Astrocyte (in vitro differentiated cells and primary cell): ENCODE measurements at places on chromosomes 6 and 20.

DNA sequence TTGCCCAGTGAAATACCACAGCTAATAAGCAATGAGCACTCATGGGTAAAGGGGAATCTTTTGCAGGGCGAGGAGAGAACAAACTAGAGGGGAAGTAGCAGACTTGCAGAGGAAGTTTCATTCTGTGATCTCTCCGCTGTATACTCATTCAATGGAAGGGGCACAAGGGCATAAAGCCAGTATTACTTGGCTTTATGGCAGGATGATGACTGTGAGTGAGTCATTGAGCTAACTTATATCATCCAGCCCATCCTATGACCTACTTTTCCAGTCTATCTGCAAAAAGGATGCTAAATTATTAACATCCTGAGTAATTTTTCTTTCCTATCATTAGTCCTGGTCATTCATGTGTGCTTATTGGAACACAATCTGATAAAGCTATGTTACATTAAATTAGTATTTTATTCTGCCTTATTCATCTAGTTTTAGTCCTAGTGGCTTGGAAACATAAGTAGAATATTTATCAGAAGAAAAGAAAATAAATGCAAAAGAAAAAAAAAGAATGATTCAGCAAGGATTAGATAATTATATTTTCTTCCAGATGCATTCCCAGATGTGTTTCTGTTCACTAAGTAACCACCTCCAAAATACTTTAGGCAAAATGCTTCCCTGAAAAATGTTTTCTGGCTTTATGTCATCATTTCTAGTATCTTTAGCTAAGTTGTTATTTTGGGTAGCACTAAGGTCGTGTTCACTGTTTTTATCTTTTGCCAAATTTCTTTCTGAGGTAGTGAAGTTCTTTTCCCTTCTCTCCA, 471.7 kb downstream of the CDKAL1 start:
- peak; percentile 93 for DNase-seq

DNA sequence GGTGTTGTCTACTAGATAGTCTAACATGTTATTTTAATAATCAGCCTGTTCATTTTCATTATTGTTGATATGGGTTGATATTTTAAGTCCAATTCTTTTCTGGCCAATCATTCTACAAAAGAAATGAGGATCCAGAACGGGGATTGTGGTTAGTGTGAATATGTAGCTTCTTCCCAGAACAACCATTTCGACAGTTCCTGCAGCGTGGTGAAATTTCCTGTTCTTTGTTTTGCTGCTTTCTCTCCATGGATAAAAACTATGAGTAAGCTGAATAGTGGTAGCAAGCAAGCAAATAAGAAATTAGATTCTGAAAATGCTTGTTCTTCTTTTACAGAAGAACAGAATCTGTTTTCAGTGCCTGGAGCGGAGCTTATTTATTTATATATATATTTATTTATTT, 65.5 kb upstream of the F13A1 start:
- DNase-seq: no peak

- DNase-seq: no peak
Observed at GRCh38 chr20:62977613-62978560, 25.4 kb downstream of the SLC17A9 start.

DNA sequence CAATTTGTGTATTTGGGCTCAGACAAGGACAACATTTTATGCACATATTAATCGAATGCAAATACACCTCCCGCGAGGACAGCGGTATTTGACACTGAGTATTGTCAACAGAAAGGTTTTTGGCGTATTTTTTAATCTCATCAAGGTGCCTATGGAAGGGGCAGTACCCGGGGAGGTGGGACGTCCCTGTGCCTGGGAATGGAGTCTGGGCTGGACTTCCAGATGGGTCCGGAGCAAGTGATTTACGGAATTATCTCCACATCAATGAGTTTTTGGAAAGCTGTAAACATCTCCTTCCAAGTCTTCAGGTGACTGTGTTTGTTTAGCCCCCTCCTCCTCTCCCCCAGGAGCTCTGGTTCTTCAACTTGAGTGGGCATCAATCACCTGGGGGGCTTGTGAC, 39.8 kb downstream of the PRR18 start:
- DNase-seq: no peak

- no peak for DNase-seq
Observed at GRCh38 chr6:20173833-20174792, 38.2 kb downstream of the MBOAT1 start.

- DNase-seq: peak; percentile 95
Observed at GRCh38 chr6:141483598-141484061, 649.1 kb upstream of the GJE1 start.

- DNase-seq: no peak
Observed at GRCh38 chr20:58571356-58571692, 56.1 kb upstream of the APCDD1L start.

DNA sequence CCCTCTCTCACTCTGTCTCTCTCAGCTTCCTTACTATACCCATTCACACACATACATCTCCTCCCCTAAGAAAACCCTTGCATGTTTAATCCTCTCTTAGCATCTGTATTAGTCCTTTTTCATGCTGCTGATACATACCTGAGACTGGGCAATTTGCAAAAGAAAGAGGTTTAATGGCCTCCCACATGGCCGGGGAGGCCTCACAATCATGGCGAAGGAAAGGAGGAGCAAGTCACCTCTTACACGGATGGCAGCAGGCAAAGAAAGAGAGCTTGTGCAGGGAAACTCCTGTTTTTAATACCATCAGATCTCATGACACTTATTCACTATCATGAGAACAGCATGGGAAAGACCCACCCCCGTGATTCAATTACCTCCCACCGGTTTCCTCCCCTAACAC, 398.5 kb upstream of the SASH1 start:
- DNase-seq: no peak

GRCh38 chr6:137006056-137006455, 38.7 kb downstream of the IL20RA start:
- no peak for DNase-seq

DNA sequence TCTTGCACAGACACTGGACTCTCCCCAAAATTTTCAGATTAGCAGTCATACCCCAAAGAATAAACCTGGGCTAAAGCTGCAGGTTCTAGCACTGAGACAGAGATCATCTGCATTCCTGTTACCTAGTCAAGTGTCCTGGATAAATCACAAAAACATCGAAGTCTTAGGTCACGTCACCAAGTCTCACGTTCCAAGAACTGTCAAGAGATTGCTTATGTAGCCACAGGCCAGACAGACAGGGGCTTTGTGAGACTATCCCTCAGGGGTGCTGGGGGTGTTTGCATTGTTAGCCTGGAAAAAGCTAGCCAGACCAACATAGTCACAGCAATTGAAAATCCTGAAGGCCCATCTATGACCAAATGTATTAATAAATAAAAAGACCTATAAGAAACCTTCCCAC, 243.1 kb upstream of the PREP start:
- DNase-seq: no peak

GRCh38 chr6:146100776-146101175, 71.9 kb downstream of the GRM1 start:
- DNase-seq: no peak

DNA sequence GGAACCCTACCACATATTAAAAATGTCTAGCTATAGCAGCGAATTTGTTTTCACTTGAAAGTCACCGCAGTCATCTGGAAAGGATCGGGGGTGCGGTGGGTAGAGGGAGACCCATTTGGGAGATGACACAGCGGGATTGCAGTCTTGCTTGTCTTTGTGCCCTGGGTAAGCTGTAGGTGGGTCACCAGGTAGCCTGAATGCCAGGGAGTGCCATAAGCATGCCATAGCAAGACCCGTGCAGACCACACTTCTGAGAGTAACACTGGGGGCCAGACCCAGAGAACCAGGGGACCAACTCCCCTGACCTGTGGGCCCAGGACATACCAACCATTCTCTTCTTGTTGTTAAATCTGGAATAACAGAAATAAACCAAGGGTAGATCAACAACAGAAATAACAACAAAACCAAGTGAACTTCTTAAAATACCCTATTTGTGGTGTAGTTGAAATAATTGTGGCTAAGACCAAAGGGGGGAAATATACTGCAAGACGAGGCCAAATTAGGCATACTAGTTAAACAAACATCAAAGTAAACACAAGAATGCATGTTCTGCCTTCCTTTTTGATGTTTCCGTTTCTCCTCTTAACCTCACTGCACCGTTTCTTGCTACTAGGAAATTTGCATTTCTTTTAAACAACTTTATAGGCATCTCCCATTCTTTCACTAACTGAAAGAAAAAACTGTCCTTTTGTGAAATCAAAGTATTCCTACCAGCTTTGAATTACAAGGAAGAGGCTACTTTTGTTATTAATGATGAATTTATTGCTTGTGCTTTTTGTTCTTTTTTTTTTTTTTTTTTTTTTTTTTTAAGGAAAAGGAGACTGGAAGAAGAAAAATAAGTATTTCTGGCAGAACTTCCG, 128.2 kb downstream of the SASH1 start:
- no peak for DNase-seq

GRCh38 chr6:2426561-2427340, 181.3 kb upstream of the GMDS start:
- peak; percentile 74 for DNase-seq

- no peak for DNase-seq
Observed at GRCh38 chr6:15242937-15243614, 2.8 kb upstream of the JARID2 start.

GRCh38 chr20:20009784-20010253, 7.3 kb upstream of the NAA20 start:
- DNase-seq: no peak

GRCh38 chr20:59412875-59413284, 112.5 kb downstream of the EDN3 start:
- no peak for DNase-seq

GRCh38 chr6:24323632-24324337, 34.1 kb downstream of the DCDC2 start:
- DNase-seq: peak; percentile 87

- DNase-seq: peak; percentile 85
Observed at GRCh38 chr20:33893314-33893713, 82.2 kb downstream of the CHMP4B start.

DNA sequence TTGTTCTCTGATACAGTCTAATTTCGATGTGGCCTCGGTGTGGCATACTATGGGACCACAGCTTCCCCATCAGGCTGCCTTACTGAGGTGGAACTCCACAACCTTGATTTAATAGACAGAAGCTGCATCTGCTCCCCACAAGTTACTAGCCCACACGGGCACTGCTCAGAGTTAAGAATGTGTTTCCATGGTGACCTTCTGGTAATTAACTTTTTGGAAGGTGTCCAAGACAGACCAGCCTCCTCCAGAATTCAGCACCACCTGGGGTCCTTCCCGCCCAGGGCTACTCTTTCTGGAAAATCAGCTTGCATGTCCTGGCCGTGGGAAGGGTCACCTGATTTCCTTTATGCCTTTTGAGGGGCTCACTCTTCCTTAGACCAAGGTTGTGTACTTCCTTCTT, 48.7 kb upstream of the CDH4 start:
- DNase-seq: no peak

- DNase-seq: peak; percentile 31
Observed at GRCh38 chr6:54244430-54244829, 63.8 kb upstream of the TINAG start.

- DNase-seq: peak; percentile 88
Observed at GRCh38 chr6:135497412-135498184, at the start of gene AHI1. AHI1 (minus strand) TSS chr6:135497740; CDS start chr6:135492237, 5,503 bp downstream.

DNA sequence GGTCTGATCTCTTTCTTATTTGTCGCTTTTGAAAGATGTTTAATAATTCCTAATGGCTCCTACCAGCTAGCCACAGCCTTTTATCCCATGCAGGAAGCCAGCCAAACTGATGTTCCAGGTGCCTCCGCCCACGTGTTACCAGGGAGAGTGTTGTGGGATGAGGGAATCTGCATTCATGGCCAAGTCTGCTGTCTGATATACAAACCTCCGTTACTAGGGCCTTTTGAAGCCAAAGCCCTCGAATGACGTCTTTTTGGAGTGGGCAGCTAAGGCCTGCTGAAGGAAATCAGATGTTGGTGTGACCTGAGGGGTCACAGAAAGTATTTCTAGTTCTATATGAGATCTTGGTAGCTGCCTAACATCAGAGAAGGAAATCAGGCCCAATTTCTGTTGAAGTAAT, 21.3 kb downstream of the STK35 start:
- peak; percentile 85 for DNase-seq

GRCh38 chr6:140987364-140988155, 1145.2 kb upstream of the GJE1 start:
- no peak for DNase-seq

GRCh38 chr20:8361006-8361652, 229.1 kb downstream of the PLCB1 start:
- DNase-seq: peak; percentile 67

DNA sequence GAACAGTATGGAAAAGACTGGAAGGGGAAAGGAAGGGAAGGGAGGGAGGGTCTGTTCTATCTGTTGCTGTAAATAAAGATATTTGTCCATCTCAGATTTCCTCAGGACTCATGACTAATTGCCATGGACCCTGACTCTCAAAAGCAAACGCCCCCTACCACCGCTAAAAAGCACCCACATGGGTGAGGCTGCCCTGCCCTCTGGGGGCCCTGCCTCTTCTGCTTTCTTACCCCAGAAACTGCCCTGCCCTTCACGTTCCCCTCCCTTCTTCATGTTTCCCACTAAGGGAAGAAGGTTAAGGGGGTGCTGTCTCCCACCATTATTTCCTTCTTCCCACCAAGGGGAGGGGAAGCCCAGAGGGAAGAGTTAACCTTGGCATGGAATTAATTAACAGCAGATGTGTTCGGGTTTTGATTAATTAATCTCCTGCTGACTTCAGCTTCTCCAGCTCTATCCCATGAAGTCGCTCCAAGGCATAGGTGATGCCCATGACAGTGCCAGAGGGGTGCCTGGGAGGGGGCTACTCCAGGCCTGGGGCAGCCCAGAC, 16.0 kb downstream of the MDFI start:
- no peak for DNase-seq

DNA sequence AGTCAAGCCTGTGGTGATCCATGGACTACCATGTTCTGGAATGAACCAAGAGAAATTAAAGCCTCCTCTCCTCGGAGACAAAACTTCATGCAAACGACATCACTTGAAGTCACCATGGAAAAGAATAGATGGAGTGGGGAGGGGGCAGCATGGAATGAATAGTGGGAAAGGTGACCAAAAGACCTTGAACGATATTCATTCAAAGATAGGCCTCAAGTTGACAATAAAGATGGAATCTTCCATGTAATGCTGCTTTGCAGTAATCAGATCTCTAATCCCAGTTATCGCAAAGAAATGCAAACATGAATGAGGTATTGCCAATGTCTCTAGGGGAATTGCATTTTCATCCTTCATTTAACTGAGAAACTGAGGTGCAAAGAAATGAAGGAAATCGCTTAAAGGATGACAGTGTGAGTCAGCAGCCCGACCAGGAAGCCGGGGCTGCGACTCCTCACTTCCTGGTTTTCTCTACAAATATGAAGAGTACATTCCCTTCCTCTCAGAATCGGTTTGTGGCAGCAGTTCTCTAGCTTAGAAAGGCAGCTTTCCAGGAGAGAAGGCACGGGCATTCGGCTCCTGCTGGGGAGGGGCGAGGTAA, 65.6 kb upstream of the RREB1 start:
- peak; percentile 17 for DNase-seq

GRCh38 chr6:22350109-22350508, 53.3 kb upstream of the PRL start:
- DNase-seq: no peak
